ENCODE measurements at places on chromosomes 7 and 10.

DNA sequence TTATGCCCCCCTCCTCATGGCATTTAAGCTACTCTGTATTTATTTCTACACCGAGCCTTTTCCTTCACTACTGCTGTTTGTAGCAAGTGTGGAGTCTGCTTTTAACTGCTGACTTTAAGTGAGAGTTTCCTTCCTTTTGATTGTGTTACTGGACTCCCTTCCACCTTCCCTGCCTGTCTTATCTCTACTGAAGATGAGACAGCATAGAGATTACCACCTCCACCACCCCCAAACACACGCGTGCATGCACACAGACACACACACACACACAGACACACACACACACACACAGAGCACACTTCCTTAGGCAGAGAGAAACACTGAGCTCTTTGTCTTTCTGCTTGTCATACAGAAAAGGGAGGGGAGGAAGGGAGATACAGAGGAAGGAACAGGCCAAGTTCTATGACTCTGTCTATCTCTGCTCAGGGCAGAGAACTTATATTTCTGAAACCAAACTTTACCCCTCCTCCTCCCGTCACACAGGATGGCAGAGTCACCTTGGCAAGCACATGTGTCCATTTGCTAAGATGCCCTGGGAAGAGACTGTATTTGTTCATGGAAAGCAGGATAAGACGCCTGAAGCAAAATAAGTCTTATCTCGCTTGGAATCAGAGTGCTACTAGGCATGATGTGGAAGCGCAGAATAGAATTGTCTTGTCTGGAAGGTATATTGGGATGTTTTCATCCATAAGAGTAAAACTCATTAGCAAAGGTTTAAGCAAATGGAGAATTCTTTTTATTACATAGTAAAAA, 81.8 kb upstream of the CAV2 start:
- DNase-seq, result no peak

- no peak for DNase-seq
These were observed 42.1 kb upstream of the HPS1 start for GRCh38 chr10:98488669-98489430.

DNA sequence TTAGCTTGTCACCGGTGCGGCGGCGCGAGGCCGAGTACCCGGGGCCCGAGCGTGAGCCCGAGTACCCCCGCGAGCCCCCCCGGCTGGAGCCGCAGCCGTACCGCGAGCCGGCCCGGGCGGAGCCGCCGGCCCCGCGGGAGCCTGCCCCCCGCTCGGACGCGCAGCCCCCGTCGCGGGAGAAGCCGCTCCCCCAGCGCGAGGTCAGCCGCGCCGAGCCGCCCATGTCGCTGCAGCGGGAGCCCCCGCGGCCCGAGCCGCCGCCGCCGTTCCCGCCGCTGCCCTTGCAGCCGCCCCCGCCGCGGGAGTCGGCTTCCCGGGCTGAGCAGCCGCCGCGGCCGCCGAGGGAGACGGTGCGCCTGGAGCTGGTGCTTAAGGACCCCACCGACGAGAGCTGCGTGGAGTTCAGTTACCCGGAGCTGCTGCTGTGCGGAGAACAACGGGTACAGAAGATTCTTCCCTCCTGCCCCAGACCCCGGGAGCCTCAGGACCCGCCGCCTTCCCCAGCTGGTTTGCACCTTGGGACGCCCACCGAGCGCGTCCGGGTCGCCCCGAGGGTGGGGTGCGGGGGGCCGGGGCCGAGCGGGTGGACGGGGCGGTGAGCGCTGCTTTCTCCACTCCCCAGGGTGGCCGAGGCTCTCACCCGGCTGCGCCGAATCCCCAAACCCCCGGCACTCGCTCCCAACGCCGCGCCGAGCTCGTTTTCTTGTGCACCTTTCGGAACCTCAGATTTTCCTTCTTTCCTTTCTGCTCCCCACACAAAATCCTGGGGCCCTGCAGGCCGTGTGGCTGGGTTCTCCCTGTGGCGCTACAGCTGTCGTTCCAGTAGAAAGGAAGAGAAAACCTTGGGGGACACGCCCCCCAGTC, 708 bp downstream of the UBN2 start:
- DNase-seq, result no peak

- no peak for DNase-seq
These were observed 8.4 kb downstream of the LAMB1 start for GRCh38 chr7:107994421-107995030.

DNA sequence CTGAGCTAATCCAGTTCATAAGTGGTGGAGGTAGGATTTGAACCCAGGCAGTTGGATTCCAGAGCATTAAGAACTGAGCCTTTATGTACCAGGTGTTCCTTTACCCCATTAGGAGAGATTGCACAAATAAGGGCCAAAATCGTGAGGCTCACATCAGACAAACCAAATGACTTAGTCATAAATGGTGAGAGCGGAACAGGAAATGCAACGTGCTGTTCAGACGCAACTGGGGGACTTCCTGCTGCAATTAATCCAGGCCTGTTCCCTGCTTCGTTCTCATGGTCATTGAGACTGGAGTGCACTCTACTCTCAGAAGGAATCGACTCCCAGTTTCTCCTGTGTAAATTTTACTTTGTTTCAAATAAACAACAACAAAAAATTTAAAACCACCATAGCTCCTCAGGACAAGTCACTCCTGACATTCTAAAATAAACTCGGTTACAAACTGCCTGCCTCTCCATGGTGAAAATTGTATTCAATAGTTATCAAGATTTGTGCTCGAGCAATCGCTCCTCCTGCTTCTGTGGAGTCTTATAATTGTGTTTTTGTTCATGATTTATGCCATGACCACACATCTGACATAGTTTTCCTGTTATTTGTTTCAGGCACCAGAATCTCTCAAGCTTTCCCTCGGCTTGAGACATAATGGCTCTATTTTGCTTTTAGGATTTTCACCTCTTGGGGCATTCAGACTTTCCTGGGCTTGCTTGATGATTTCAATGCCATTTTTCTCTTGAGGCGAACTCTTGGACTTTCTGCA, 115.3 kb upstream of the BMPER start:
- no peak for DNase-seq

GRCh38 chr10:46536781-46537180, 19.7 kb downstream of the GPRIN2 start:
- DNase-seq, result no peak

GRCh38 chr7:111756687-111757178, 194.4 kb upstream of the IMMP2L start:
- no peak for DNase-seq

GRCh38 chr10:1378473-1378872, 322.3 kb downstream of the WDR37 start:
- no peak for DNase-seq

GRCh38 chr10:132689721-132690360, 96.1 kb downstream of the NKX6-2 start:
- DNase-seq, result no peak

DNA sequence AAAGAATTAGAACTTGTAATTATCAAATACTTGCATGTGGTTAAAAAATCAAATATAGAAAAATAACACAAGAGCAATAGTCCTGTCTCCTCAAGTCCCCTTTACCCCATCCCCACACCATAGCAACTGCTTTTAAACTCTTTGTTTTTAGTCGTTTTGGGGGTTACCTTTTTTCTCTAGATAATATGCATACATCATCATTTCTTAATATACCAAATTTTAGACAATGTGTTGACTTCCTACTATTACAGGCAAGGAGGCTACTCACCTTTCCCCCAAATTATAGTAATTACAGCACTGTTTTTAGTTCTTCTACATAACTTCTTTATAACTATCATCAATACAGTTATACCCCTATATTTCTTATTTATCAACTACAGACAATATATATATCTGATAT, 57.3 kb downstream of the SLC18A2 start:
- DNase-seq, result no peak

DNA sequence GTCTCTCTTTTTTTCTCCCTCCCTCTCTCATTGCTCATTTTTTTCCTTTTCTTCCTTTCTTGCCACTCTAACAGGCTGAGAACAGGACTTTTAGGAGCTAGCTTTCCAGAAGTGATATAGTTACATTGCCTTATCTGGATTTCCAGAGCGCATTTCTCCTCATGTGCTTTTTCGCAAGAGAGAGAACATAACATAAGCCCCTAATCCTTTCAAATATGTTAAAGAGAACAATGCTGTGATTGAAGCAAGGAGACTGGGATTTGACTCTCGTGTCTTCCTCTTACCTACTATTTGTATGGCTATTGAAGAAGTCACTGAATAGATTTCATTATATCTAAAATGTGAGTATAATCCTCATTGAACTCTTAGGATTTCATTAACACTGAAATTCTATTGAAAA, 101.2 kb upstream of the PRPS1L1 start:
- no peak for DNase-seq

- no peak for DNase-seq
These were observed 76.0 kb upstream of the RET start for GRCh38 chr10:43000651-43001426.

- DNase-seq, result no peak
These were observed 441.8 kb upstream of the AKR1E2 start for GRCh38 chr10:4384245-4384644.

GRCh38 chr7:129617652-129618051, 6.1 kb downstream of the NRF1 start:
- no peak for DNase-seq

- DNase-seq, result no peak
These were observed 35.2 kb downstream of the CYP17A1 start for GRCh38 chr10:102801978-102802377.

DNA sequence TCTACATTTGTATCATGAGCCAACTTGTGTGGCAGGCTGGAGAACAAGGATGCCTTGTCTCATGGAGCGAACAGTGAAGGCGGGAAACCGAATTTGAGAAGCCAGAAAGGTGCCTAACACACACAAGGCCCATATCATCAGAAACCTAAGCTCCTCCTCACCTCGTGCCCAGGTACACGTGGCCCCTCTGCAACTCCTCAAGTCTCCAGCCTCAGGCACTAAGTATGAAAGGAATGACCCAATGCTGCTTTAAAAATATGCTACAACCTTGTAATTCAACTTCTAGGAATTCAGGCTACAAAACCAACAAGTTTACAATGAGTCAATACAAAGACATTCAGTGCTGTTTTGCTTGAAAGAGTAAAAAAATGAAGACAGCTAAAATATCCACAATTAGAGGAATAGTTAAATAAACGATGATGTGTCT, 95.7 kb downstream of the CDK6 start:
- peak; percentile 58 for DNase-seq

DNA sequence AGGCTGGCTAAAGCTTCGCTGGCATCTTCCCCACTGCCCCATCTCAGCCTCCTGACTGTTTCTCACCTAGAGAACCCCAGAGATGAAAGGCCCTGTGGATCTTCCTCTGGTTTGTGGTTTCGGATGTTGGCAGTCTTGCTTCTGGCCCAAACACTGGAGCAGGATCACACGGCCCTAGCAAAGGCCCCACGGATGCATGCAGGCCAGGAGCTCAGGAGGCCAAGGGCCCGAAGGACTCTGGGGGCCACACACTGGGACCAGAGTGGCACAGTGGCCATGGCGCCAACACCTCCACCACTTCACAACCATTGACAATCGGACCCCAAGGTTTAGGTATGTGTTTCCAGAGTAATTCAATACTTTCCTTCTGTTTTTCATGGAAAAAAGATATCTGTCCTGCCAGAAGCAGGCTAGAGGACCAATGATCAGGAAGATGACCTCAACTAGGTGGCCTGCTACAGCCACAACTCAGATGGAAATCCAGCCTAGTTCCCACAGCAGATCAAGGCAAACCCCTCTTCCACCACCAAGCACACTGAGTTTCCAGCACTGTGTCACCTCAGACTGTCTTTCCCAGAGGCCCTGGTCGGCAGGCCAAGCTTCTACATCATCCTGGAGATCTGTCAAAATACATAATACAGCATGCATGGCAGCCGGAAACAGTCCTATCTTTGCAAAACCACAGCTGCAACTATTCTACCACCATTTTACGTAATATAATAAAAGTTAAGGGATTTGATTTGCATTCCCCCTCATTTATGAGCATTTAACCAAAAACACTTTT, 53.0 kb downstream of the CTBP2 start:
- DNase-seq, result no peak

DNA sequence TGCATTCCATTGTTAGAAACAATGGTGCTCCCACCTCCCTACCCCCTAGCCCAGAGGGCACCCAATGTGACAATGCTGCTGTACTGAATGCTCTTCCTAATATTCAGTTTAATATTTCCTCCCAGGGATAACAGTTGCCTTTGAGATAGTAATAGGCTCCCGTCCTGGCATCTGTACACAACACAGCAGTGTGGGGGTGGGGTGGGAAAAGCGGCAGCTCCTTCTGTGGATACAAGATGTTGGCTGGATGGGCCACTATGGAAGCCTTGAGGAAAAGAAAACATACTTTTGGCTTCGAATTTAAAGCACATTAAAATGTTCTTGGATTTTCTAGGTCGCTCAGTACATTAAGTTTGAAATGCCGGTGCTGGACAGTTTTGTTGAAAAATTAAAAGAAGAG, 9.2 kb upstream of the ZNF22 start:
- no peak for DNase-seq

- no peak for DNase-seq
These were observed 623.1 kb downstream of the PTPRN2 start for GRCh38 chr7:157964521-157964920.

DNA sequence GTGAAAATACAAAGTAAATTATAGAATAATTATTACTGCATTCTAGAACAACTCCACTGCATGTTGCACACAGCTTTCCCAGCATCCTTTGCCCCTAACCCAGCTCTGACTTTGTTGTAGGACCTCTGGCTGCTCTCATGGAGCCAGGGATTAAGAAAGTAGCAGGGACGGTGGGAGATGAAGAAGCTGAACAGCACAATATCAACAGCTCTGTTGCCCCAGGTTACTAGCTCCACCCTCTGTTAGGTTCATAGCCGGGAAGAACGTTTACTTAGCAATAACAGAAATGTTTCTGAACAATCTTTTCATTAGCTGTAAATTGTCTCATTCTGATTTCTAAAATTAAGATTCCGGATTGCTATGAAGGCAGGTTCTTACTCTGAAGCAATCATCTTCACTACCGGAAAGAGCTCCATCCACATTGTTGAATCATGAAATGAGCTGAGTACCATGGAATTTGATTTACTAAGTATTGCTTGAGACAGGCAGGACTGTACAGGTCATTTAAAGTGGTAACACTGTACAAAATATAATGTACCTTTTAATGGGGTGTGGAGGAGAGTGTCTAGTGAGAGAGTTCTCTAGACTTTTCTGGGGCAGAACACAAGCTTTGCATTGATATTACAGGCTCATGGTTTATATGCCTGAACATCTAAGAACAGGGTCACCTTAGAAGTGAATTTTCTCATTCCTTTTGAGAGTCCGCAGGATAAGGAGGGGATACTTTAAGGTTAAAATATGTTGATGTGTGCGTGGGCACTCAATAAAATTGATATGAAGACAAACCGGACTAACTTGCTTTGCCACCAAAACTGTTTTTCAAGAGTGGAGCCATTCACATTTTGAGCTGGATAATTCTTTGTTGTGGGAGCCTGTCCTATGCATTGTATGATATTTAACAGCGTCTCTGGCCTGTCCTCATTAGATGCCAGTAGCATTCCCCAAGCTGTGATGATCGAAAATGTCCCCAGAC, 20.8 kb upstream of the RAB18 start:
- no peak for DNase-seq

- no peak for DNase-seq
These were observed 15.6 kb downstream of the ADAM8 start for GRCh38 chr10:133260895-133261725.
